Central memory CD8-positive, alpha-beta T cell (primary cell): ENCODE measurements at places on chromosomes 11 and 22.

DNA sequence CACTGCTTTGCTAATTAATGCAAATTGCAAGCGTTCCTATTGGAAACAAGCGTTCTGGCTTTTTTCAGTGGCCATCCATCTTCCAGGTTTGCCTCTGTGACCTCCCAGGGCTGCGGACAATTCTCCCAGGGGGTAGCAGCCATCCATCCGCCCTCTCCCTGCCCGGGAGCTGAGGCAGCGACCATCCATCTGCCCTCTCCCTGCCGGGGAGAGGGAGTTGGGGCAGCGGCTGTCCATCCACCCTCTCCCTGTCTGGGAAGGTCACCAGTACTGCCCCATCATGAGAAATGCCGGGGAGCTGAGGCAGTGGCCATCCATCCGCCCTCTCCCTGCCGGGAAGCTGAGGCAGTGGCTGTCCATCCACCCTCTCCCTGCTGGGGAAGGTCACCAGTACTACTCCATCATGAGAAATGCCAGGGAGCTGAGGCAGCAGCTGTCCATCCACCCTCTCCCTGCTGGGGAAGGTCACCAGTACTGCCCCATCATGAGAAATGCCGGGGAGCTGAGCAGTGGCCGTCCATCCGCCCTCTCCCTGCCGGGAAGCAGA, 394.7 kb downstream of the BRD1 start:
- no peak overlapping the region for H3K27ac ChIP-seq
- DNase-seq, result no peak
- H3K36me3 ChIP-seq, result no peaks in the 10 kb centered on the region
- H3K4me1 ChIP-seq, result no peaks in the 10 kb centered on the region
- no peak overlapping the region for H3K4me3 ChIP-seq
- H3K27me3 ChIP-seq, result peaks cover 45% of the 10 kb centered on the region

GRCh38 chr11:95076416-95076815, 9.7 kb downstream of the SRSF8 start:
- no peak overlapping the region for H3K4me3 ChIP-seq
- DNase-seq, result no peak
- H3K4me1 ChIP-seq, result peaks cover 5% of the 10 kb centered on the region
- no peak overlapping the region for H3K27ac ChIP-seq

DNA sequence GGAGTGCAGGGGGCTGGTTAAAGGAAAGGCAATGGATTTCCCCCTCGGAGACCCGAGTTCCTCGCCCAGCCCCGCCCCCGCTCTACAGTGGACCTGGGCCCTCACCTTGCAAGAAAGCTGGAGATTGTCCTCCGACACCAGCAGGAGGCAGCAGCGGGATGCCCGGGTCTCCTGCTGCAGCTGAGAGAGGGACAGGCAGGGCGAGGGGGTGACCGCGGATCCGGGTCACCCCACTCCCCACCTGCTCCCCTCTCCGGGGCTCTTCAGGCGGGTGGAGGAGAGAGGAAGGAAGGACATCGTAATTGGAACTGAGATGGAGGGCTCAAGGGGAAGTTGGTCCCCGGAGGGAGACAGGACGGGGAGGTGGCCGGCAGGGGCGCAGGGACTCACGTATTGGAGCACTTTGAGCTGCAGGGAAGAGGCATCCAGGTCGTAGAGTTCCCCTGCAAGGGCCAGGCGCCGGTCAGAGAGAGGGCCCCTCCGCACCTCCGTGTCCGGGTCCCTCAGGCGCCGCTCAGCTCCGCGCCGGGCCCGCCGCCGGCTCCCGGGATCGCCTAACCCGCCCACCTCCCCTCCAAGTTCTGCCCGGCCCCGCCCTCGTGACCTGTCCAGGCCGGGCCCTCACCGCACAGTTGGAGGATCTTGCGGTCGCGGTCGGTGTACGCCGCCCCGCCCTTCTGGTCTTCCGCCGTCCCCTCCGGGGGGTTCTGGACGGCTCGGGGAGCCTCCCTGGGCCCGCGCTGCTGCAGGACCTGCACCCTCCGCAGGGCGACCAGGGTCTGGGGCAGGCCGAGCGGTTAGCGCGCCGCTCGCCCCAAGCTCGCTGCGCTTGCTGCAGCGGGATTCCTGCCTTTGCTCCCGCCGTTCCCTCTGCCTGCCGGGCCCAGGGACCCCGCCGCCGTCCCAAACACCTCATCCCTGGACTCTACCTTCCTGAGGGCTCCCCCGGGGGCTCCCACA, 84.1 kb downstream of the PDE2A start:
- DNase-seq, result peak; percentile 24
- peak overlapping the region; percentile 81 for H3K4me3 ChIP-seq
- H3K27ac ChIP-seq, result no peak overlapping the region
- peaks cover 35% of the 10 kb centered on the region for H3K27me3 ChIP-seq
- peaks cover 4% of the 10 kb centered on the region for H3K36me3 ChIP-seq
- H3K4me1 ChIP-seq, result peaks cover 45% of the 10 kb centered on the region

DNA sequence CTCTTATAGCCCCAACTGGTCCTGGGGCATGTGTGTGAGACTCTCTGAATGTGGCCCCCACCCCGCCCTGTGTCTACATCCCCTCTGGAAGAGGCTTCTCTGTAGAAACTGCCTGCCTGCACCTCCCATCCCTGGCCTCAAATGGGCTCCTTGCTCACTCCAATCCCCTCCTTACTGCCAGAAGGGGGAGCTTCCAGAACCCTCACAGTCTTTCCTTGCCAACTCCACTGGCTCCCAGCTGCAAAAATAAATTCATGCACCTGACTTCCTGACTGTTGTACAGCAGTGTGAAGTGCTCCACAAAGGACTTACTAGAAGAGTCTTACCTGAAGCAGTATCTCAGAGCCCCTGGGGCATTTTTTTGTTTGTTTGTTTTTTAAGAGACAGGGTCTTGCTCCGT, 15.2 kb upstream of the SERPIND1 start:
- H3K4me3 ChIP-seq, result no peak overlapping the region
- peaks cover 54% of the 10 kb centered on the region for H3K36me3 ChIP-seq
- no peak overlapping the region for H3K27ac ChIP-seq
- no peak for DNase-seq
- no peaks in the 10 kb centered on the region for H3K27me3 ChIP-seq

GRCh38 chr11:127805771-127806170, 781.6 kb downstream of the ETS1 start:
- H3K27ac ChIP-seq, result no peak overlapping the region
- peaks cover 29% of the 10 kb centered on the region for H3K27me3 ChIP-seq
- H3K36me3 ChIP-seq, result no peaks in the 10 kb centered on the region
- no peak overlapping the region for H3K4me3 ChIP-seq
- H3K4me1 ChIP-seq, result no peaks in the 10 kb centered on the region

- no peaks in the 10 kb centered on the region for H3K4me1 ChIP-seq
These were observed 44.7 kb upstream of the YWHAH start for GRCh38 chr22:31899669-31900068.

GRCh38 chr11:116732271-116733042, 40.3 kb downstream of the BUD13 start:
- H3K27ac ChIP-seq, result peak overlapping the region; percentile 45
- H3K4me1 ChIP-seq, result peaks cover 12% of the 10 kb centered on the region
- DNase-seq, result peak; percentile 21
- H3K4me3 ChIP-seq, result no peak overlapping the region
- no peaks in the 10 kb centered on the region for H3K36me3 ChIP-seq

GRCh38 chr22:46659791-46660186, 39.6 kb downstream of the GRAMD4 start:
- no peak for DNase-seq
- H3K4me1 ChIP-seq, result peaks cover 14% of the 10 kb centered on the region
- H3K36me3 ChIP-seq, result peaks cover 2% of the 10 kb centered on the region
- H3K27ac ChIP-seq, result no peak overlapping the region
- no peak overlapping the region for H3K4me3 ChIP-seq
- no peaks in the 10 kb centered on the region for H3K27me3 ChIP-seq

DNA sequence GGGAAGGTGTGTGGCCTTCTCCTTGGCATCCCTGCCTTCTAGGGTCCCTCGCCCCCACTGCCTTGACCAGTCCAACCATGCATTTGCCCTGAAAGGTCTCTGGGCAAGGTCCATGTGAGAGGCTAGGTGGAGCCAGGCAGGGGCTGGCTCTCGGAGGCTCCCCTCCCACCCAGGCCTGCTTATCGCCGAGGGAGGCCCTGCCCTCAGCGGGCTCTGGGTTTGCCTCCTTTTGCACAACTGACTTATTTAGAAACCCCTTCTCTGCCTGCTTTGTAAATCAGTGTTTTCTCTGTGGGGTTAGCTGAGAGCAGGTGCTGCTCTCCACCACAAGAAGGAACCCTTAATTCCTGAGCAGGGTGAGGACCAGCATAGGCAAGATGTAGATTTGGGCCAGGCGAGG, 47.7 kb downstream of the CD82 start:
- H3K4me3 ChIP-seq, result peak overlapping the region; percentile 36
- peaks cover 16% of the 10 kb centered on the region for H3K36me3 ChIP-seq
- H3K4me1 ChIP-seq, result peaks cover 76% of the 10 kb centered on the region
- peak overlapping the region; percentile 99 for H3K27ac ChIP-seq
- no peak for DNase-seq
- H3K27me3 ChIP-seq, result no peaks in the 10 kb centered on the region

GRCh38 chr11:69380451-69380901, 86.5 kb downstream of the MYEOV start:
- no peak overlapping the region for H3K27ac ChIP-seq
- H3K36me3 ChIP-seq, result no peaks in the 10 kb centered on the region
- no peaks in the 10 kb centered on the region for H3K4me1 ChIP-seq
- DNase-seq, result no peak

DNA sequence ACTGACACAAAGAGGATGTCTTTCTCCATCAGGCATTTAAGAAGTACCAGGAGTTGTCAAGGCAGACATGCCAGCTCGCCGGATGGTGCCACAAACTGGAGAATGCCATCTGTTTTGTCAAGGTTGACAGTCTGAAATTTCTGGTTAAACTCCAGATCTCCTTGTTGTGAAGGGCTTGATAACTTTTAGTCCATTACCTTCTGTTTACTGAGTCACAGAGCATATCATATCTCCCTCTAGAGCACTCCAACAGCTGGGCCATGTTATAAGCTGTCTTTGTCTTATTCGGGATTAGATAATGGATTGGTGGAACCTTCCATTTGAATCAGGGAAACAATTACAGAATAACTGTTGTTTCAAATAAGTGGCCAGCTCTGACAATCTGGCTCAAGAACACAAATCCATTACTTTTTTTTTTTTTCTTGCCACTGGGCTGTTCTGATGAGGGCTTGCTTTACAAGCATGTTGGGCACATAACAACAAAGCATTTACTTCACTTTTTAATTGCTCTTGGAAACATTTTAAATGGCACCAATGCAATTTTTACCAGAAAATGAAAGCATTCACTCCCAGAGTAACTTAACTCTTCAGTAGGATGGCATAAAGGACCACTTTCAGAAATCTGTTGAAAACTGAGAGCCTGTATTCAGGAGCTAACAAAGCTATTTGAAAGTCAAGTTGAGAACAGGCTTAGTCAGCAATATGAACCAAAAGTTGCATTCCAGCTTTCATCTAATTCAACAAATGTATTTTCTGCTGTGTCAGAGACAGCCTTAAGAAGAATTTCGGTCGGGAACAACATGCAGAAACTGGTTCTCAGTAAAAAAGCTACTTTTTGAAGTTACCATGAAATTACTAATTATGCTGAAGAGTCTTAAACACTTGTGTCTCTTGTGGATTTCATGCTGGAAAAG, 227.6 kb upstream of the PITPNB start:
- no peaks in the 10 kb centered on the region for H3K4me1 ChIP-seq
- DNase-seq, result no peak
- H3K4me3 ChIP-seq, result no peak overlapping the region
- no peak overlapping the region for H3K27ac ChIP-seq
- H3K27me3 ChIP-seq, result peaks cover 53% of the 10 kb centered on the region
- H3K36me3 ChIP-seq, result no peaks in the 10 kb centered on the region

DNA sequence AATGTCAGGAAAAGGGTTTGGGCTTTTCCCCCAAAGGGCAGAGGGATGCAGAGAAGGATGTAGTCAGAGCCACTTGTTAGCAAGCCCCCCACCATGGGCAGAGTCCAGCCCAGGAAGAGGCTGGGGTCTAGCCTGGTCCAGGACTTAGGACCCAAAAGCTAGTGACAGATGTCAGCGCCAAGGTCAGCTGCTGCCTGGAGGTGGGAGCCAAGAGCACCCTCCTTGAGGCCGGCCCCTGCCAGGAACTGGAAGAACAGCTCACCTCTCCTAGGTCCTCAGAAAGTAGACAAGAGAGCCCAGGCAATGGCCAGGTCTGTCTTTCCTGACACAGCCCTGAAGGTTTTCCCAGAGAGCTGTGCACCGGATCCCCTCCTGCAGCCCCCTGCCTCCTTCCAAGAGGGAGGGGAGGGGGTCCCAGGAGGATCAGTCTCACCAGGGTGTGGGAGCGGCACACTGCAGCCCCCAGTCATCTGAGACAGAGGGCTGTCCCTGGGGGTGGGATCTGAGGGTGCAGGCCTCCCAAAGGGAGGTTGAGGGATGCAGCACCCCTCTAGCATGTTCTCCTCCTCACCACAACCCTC, 14.6 kb upstream of the ARHGEF17 start:
- H3K36me3 ChIP-seq, result peaks cover 4% of the 10 kb centered on the region
- H3K4me3 ChIP-seq, result no peak overlapping the region
- no peak overlapping the region for H3K27ac ChIP-seq

GRCh38 chr22:29816539-29816938, 21.5 kb downstream of the ASCC2 start:
- H3K4me1 ChIP-seq, result no peaks in the 10 kb centered on the region
- H3K27me3 ChIP-seq, result no peaks in the 10 kb centered on the region
- H3K27ac ChIP-seq, result no peak overlapping the region
- H3K36me3 ChIP-seq, result peaks cover 64% of the 10 kb centered on the region
- H3K4me3 ChIP-seq, result no peak overlapping the region

DNA sequence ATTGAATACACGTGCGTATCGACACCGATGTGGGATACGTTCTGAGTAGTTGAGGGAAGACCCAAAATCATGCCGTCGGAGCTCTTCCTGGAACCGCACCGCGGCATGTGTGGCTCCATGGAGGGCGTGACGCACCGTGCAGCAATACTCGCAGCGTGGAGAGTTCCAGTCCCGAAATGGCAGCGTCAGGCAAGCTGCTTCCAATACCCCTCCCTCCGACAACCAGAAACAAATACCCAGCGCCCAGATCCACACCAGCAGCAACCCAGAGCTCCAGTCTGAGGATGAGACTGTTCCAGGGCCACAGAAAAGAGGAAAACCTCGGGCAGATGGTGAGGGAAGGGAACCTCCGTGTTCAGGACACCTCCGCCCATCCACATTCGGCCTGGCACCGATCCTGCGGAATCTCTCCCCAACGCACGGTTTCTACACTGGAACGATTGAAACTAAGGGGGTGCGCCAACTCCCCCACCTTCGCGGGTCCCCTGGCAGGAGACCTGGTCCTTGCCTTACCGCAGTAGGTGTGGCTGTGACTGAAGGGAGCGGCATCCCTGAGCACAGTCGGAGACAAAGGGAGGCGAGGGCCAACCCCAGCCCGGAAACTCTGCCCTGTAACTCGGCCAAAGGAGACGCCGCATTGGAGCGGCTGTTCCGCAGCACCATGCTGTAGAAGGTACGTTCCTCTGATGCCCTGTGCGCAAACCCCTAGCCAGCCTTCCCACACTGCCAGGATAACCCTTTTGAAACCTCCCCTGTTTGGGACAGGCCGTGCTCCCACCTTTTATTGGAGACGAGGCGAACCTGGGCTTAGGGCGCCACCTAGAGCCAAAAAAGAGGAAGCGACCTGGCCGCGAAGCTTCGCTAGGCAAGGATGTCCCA, 28.2 kb downstream of the DBX1 start:
- no peak for DNase-seq
- H3K27ac ChIP-seq, result no peak overlapping the region
- peaks cover 32% of the 10 kb centered on the region for H3K27me3 ChIP-seq
- peak overlapping the region; percentile 73 for H3K4me3 ChIP-seq
- H3K36me3 ChIP-seq, result no peaks in the 10 kb centered on the region
